ENCODE measurements at places on chromosomes 12 and 14.

DNA sequence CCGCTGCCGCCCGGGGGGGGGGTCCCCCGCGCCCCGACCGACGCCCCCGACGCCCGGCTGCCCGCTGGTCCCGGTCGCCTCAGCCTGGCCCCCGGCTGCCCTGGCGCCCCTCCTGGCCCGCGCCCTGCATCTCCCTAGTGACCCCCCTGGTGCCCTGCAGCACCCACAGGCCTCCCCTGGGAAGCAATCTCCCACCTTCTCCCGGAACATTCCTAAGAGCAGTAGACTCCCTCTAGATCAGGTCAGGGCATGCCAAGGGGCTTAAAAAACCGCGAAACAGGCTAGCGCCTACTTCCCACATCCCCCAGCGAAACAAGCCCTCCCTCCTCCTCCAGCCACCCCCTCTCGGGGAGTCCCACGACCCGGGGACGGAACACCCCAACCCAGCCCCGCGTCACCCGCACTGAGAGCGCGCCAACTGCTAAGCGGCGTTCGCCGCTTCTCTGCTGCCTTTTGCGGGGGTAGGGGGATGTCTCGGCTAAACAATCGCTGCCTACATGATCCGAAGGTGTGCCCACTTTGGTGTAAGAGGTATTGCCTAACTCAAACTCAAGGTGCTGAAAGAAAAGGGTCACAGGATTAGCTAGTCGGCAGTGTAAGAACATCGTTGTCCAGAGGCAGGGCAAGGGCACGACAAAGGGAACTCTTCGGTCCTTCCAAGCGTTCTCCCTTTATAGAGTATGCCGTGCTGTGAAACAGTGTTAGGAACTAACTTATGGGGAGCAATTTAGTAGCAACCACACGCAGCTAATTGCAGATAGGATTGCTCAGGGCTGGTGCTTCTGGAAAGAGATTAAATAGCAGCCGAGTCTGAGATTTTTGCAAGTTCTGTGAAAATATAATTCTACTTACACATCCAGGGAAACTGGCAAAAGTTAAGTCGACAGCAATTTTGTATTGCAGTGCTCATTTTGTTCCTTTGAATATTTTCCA, 619 bp upstream of the NTN4 start:
- no peak for DNase-seq

DNA sequence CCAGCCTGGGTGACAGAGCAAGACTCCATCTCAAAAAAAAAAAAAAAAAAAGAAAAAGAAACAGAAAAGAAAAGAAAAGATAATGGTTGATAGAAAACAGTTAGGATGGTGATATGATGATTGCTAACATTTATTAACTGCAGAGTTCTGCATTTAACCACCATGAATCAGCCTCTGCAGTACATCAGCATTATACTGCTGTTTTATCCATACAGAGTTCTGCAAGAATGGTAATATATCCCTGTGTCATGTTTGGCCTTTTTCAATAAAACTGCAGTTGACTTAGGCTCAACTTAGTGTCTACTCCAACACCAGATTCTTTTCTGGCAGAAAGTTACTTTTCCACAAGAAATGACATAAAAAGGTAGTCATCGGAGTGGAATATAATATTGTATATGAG, 62.6 kb downstream of the DUSP6 start:
- no peak for DNase-seq

DNA sequence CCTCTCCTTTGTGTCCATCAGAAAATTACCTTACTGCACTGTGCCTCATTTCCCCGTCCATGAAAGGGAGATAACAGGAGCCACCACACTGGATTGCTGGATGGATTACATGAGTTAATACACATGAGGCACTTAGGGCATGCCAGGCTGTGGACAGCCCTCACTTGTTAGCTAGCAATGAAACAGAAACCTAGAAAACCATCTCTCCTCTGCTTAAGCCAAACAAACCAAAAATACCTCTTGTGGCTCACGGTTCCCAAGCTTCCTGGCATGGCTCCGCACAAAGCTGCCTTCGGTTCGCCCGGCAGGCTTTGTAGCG, 660 bp upstream of the HCFC2 start:
- DNase-seq: no peak

DNA sequence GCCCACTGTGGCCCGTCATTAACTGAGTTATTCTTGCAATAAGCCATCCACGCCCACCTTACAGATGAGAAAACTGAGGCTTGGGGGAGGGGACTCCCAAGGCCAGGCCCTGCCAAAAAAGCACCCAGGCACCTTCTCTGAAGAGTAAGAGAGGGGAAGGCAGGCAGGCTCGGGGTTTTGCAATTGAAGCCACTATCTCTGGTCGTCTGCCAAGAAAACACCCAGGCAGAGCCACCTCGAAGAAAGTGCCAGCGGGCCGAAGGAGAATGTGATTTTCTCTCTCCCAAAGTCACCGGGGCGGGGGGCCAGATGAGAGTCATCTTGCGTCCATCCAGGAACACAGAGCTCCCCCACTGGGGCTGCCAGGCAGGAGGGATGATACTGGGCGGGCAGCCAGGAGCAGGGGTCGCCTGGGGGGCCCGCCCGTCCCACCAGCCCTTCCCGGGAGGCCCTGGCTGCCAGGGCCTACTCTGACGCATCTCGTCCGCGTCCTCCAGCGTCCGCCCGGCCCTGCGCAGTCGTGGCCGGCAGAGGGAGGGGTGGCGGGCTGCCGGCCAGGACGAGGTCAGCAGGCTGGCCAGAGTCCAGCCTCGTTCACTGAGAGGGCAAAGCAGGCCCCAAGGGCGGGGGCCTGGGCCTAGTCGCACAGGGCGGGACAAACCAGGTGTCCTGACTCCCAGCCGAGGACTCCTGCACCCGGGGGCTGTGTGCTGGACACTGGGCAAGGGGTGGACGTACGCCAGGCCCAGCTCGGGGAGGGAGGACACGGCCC, 74.3 kb downstream of the RFLNA start:
- DNase-seq: no peak

DNA sequence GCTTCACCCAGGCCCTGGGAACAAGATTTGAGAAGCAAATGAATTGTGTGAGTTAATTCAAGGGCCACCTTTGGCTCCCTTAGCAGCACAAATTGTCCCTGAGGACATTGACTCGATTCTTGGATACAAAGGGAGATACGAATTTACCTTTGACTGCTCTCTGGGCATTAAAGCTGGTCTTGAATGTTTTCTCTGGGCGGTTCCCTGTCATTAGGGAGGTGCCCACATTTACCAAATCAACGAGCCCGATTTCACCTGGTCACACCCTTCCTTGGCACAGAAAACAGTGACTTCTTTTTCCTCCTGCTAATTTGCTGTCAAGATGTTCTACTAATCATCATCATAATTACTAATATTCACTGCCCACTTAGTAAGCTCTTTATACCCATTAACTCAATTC, 27.1 kb upstream of the CCDC63 start:
- DNase-seq: no peak

GRCh38 chr14:56292970-56293369, 174.8 kb downstream of the PELI2 start:
- no peak for DNase-seq

- DNase-seq: no peak
Measured at GRCh38 chr14:20489093-20489994, 16.0 kb upstream of the RNASE10 start.

GRCh38 chr14:104142946-104143470, 4.6 kb downstream of the KIF26A start:
- DNase-seq: no peak
